ENCODE measurements at places on chromosomes 6 and 20.

GRCh38 chr20:53872081-53872541 is 198.3 kb downstream of the BCAS1 start:
- DNase-seq, result no peak

- DNase-seq, result no peak
These were observed 18.7 kb downstream of the SRXN1 start for GRCh38 chr20:634148-634925.

- DNase-seq, result no peak
These were observed 19.7 kb downstream of the RBL1 start for GRCh38 chr20:37075932-37076685.

- no peak for DNase-seq
These were observed 154.1 kb upstream of the RUNX2 start for GRCh38 chr6:45174045-45174444.

GRCh38 chr6:17829905-17830304 is 123.2 kb upstream of the NUP153 start:
- DNase-seq, result no peak

GRCh38 chr6:20931772-20932171 is 397.5 kb downstream of the CDKAL1 start:
- no peak for DNase-seq
